NCI-H2081 treated with DMSO at 0.1 percent for 48 hours (cell line): ENCODE measurements at places on chromosomes 1 and 21.

DNA sequence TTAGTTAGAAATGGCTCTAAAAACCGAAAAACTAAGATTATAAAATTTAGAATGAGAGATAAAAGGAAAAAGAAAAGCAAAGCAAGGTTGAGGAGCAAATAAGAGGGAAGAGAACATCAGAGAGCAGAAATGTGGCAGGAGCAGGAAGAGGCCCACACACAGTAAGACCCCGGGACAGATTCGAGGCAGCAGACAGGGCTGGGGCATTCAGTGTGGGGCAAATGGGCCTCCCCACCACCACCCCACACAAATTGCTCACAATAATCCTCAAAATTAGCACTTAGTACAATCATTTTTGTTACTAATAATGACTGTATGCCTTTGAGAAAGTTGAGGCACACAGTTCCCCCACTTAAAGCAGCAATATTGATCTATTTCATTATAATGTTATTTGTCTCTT lies 17.1 kb upstream of the SLC44A3 start:
- no peak for DNase-seq

- DNase-seq, result no peak
Observed at GRCh38 chr1:55474168-55474786, 259.1 kb upstream of the USP24 start.

DNA sequence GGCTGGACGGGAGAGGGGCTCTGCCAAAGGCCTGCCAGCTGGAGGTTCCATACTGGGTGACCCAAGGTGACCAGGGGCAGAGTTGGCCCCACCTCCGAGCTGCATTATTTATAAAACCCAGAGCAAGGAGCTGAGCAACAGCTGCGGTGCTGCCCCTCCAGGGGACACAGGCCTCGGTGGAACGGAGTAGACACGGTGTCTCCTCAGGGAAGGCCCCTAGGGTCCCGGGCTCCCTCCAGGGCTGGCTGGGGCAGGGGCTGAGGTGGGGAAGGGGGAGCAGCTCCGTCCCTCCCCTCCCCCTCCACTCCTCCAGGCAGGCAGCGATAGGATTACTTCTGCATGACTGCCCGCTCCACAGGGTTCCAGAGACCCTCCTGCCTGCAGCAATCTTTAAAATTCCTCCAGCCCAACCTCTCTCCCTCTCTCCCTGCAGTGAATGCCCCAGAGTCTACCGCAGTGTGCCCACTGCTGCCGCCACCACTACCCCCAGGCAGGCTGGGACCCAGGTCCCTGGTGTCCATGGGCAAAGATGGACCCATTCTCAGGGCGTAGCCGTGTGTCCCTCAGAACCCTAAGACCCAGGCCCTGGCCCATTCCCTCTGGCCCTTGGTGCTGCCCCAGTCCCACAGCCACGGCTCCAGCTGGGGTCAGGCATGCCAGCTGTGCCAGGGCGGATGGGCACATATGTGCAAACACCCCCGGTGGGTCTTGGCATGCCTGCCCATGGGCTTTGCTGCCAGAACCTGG lies 10.8 kb downstream of the AHDC1 start:
- DNase-seq, result no peak

- DNase-seq, result no peak
Observed at GRCh38 chr1:170665629-170666028, 1.7 kb downstream of the PRRX1 start.

- no peak for DNase-seq
Observed at GRCh38 chr21:26047279-26047967, 123.1 kb downstream of the APP start.

DNA sequence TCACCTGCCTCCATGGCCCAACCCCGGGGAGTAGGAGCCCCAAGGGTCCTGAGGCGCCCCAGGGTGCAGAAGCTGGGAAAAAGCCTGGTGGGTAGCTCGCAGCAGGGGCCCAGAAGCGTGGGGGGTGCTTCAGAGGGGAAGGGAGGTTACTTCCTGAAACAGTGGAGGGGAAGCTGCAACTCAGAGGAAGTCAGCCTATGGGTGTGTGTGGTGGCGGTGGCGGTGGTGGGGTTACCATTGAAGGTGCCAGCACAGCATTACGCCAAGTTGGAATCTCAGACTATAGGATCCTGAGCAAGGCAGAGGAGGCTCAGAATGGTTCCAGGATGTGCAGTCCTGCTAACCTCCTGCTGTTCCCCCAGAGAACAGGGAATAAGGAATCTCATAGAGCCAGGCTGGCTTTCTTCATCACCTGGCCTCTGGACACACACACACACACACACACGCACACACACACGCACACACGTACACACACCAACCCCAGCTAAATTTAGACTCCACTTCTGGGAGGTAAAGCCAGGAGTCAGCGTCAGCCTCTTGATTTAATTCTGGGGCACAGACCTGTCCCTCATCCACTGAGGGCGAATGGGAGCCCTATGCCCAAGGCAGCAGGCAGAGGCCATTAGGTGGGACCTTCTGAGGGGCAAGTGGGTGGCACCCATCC lies 1.3 kb downstream of the DENND4B start:
- DNase-seq, result no peak

GRCh38 chr1:51600529-51600928 lies 16.4 kb upstream of the OSBPL9 start:
- DNase-seq, result no peak

- DNase-seq, result peak; percentile 33
Observed at GRCh38 chr1:39754026-39754570, 15.4 kb downstream of the PPIE start.

- no peak for DNase-seq
Observed at GRCh38 chr1:40423264-40423642, 27.0 kb upstream of the ZFP69B start.

GRCh38 chr1:222911866-222912265 lies 97.0 kb downstream of the DISP1 start:
- no peak for DNase-seq

DNA sequence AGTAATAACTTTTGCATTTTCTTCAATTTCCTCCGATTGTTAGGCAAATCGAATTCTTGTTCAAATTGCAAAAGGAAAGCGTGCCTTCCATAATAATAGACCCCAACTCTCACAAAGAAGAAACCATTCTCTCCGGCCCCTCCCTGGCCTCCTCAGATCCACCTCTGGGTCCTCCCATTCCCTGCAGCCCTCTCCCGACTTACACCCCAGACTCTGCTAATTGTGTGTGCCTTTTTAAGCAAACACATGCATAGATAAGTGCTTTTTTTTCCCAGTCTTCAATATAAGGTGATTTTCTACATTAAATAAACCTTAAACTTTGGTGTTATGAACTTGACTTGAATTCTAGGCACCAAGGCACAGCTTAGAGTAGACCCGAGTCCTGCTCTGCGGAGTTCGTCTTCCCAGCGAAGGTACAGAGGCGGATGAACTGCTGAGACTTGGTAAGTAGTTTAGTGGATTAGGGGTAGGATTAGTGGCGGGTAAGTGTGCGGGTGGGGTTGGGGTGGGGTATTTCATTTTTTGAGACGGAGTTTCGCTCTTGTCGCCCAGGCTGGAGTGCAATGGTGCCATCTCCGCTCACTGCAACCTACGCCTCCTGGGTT lies 1.5 kb downstream of the L1TD1 start:
- no peak for DNase-seq

DNA sequence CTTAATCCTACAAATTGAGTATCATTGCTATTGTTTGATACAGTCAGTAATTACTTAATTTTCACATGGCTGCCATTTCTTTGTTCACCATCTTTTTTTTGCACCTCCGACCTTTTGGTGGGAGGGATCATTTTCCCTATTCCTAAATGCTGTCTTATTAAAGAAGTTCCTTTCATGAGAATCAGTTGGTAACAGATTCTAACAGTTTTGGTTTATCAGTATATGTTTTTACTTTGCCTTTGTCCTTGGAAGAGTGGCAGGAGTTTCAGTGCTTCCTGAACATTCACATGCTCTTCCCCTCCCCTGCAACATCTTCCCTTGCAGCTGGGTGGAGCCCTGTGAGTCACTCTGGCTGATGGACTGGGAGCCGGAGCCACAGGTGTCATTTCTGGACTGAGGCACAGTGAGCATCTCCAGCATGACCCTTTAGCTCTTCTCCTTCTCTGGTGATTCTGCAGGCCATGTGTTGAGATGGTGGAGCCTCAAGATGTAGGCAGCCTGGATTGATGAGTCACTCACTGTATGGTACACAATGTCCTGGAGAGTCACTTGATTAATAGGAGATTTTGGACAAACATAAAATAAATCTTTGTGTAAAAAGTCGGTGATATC lies 217.7 kb downstream of the URB2 start:
- no peak for DNase-seq

DNA sequence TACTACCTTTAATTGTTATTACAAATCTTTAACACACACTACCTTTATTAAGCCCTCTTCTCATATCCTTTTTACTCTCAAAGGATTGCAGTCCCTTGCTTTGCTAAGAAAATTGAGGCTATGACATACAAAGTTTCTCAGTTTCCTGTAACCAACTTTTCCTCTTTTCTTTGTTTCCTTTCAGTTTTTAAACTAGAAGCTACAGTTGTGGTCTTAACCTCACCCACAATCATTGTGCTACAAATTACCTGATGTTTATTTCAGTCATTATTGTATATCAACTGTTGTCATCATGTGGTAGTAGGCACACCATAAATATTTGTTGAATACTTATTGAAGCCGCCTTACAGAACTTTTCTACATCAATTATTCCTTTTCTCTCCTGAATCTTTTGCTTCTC lies 51.8 kb downstream of the SLAMF6 start:
- DNase-seq, result no peak

DNA sequence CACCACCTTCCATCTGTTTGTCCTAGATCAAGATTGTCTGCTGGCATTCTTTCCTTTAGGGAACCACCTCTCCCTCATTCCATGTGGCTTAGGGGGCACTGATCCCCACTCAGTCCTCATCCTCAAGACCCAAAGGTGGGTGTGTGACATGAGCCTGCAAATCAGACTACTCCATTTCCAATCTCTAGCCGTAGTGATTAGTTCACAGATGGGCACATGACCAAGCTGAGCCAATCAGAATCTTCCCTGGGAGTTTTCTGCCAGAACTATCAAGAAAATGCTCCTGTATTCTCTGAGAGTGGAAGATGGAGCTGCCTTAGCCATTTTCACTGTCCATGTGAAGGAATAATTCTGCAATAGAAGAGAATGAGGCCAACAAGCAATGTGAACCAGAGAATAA lies 19.3 kb upstream of the PTPRF start:
- DNase-seq, result no peak

DNA sequence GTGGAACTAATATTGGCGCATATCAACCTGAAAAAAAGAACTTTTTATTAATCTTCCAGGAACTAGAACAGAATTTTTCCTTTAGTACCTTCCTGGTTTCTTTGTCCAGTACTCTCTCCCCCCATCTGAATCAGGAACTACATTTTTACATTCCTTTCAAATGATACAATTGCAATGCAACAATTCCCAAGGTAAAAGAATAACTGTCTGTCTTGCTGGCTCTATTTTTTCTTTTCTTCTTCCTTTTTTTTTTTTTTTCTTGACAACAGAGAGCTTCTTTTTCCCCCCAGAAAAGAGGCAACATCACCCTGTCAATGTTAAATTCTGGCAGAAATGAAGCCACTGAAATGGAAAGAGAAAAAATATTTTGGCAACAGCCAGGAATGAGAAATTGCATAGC lies 4.5 kb upstream of the CD101 start:
- no peak for DNase-seq

DNA sequence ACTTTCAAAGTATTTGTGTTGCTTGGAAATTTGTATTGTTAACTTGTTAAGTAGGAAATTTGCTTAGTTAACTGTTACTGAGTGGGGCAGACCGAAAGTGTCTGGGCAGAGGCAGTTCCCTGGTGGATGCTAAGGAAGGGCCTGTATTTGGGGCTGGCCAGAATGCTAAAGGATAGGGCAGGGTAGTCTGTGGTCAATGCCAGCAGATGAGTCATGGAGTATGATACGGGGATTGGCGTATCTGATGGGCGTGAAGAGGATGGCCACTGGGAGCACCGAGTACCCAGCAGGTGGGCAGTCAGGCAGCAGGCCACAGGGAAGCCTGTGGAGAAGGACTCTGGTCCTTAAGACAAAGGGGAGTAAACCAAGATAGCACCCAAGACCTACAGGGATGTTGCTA lies 46.6 kb upstream of the SCAF4 start:
- DNase-seq, result no peak

DNA sequence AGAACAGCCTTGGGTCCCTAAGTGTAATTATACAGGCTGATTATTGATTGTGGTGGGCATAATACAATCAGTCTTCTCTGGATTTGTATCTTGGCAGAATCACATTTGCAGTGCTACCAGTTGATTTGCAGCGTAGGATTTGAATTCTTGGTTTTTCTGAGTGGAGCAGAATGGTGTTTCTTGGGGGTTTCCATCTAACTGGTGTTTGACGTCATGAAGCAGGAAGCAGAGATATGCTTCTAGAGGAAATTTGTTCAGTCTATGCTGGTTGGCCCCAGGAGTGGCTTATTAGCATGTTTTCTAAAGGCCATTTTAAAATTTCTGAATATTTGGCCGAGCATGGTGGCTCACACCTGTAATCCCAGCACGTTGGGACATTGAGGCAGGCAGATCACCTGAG lies 3.4 kb downstream of the CTTNBP2NL start:
- no peak for DNase-seq

DNA sequence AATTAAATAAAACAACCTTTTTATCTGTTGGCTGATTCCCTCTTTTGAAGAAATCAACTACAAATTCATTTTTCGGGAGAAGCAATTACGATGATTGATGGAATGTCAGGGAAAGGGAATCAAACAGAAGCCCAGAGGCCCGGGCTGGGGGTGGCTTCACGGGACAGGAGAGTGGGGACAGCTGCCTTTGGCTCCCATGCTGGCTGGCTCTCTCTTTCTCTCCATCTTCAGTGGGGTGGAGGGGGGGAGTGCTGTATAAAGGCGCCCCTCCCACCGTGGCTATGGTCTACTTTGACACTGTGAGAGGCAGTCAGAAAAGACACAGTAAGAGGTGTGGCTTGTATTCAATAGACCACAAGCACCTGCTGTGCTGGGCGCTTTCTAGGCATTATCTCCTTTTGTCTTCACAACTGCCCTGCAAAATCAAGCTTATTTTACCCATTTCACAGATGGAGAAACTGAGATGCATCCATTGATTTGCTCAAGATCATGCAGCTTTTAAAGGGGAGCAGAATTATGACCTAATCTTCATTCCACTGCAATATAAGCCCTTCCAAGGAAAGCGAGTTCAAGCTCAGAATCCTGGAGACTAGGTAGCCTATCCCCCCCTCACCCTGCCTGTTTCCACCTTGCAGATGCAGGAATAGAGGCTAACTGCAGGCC lies 92.9 kb downstream of the GRIK3 start:
- no peak for DNase-seq

GRCh38 chr1:164296172-164296571 lies 262.8 kb upstream of the PBX1 start:
- DNase-seq, result no peak

GRCh38 chr1:8070381-8070811 lies 44.3 kb upstream of the ERRFI1 start:
- DNase-seq, result no peak
